ENCODE measurements at places on chromosomes 7 and 10.
A peak's percentile ranks its signal among the peaks of the same experiment; 100 is the strongest.

- no peak for DNase-seq
These were observed 14.9 kb upstream of the TES start for GRCh38 chr7:116195451-116195850.

- peak; percentile 38 for DNase-seq
These were observed 5.0 kb upstream of the GBX1 start for GRCh38 chr7:151172273-151173141.

GRCh38 chr7:37056234-37056912 is 332.1 kb upstream of the AOAH start:
- no peak for DNase-seq

GRCh38 chr10:8331896-8332729 is 277.6 kb downstream of the GATA3 start:
- no peak for DNase-seq

GRCh38 chr10:61399406-61399805 is 53.8 kb downstream of the TMEM26 start:
- no peak for DNase-seq

GRCh38 chr7:25495342-25496250 is 267.3 kb upstream of the NPVF start:
- DNase-seq, result no peak

DNA sequence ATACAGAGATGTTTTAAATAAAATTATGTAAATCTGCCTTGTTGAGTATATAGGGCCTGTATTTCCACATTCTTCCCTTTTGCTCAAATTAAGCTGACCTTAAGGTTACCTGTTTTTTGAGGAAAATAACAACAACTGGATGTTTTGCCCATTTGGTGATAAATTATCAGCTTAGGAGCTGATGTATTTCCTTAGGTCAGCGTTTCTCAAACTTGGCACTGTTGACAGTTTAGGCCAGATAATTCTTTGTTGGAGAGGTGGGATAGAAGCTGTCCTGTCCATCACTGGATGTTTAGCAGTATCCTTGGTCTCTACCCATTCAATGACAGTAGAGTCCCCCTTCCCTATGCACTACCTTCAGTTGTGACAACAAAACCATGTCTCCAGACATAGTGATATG is 7.2 kb downstream of the GSTO2 start:
- no peak for DNase-seq

DNA sequence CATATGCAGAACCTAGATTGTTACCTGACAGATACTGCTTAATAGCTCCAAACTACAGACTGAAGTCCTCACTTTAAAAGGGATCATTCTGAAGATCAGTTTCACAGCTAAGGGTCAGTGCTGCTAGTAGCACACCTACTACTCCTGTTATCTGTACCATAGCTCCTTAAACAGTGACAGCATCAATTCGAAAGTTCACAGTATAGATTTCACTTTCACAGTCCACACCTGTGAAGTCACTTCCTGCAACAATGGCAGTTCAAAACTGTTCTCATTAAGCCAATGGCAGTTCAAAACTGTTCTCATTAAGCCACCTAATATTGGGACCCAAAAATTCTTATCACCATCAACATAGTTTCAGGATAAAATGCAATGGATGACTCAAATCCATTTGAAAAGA is 10.7 kb upstream of the FHIP2A start:
- DNase-seq, result no peak

DNA sequence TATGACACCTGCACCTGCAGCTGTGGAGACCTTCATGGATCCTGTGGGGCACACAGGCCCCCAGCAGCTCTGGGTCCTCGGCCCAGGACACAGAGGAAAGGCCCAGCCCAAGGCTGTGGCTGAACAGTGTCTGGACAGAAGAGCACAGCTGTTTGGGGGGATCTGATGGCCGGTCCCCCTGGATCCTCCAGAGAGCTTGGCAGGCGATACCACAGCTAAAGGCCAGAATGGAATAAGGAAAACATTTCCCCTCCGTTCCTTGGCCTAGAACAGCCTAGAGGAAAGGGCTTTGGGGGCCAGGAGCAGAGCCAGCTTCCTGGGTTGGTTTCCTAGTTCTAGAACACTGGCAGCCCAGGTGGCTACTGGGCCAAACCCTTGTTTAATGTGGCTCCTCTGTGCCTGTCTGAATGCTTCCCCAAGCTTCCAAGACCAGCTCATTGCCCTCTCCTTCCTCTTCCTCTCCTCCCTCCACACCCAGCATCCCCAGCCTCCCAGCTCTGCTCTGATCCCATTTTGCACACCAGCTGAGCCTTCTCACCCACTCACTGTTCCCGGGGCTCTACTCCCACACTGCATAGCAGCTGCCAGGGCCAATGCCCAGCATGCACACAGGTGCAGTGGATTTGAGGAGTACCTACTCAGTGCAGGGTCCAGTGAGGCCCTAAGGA is 46.9 kb downstream of the GPAM start:
- no peak for DNase-seq

DNA sequence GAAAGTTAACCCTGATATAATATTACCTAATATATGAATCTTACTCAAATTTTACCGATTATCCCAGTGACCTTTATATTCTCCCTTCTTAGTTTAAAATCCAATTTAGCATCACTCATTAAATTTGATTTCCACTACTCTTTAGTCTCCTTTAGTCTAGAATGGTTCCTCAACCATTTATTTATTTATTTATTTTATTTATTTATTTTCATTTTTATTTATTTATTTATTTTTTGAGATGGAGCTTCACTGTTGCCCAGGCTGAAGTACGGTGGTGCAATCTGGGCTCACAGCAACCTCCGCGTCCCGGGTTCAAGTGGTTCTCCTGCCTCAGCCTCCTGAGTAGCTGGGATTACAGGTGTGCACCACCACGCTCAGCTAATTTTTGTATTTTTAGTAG is 92.8 kb downstream of the LCOR start:
- no peak for DNase-seq

- DNase-seq, result no peak
These were observed 32.1 kb upstream of the GNA12 start for GRCh38 chr7:2876031-2876731.

- no peak for DNase-seq
These were observed 415.1 kb downstream of the CCSER2 start for GRCh38 chr10:84743483-84743882.

- DNase-seq, result no peak
These were observed 60.3 kb upstream of the RAB11FIP2 start for GRCh38 chr10:118107040-118107439.

DNA sequence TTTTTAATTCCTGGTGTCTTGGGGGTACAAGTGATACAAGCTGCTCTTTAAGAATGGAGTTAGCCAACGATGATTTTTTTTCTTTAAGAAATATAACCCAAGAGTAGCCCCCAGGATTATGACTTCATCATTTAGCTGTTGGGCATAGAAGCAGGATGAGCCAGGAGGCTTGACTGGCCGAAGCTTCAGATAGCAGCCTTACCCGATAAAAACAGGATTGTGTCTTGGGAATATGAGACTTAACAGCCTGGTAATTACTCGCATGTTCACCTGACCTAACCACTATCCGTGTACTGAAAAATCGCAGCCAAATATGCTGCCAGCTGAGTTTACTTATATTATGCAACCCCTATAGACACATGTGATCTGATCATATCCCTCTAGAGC is 346.0 kb upstream of the BMPER start:
- no peak for DNase-seq
